ENCODE measurements at places on chromosomes 3 and 15.

- no peak for DNase-seq
These were observed 195.9 kb downstream of the SLCO3A1 start for GRCh38 chr15:92049290-92049989.

- DNase-seq = no peak
These were observed 41.3 kb downstream of the CMTM7 start for GRCh38 chr3:32432711-32433530.

GRCh38 chr3:55480911-55481743 is 6.0 kb downstream of the WNT5A start:
- DNase-seq = no peak

DNA sequence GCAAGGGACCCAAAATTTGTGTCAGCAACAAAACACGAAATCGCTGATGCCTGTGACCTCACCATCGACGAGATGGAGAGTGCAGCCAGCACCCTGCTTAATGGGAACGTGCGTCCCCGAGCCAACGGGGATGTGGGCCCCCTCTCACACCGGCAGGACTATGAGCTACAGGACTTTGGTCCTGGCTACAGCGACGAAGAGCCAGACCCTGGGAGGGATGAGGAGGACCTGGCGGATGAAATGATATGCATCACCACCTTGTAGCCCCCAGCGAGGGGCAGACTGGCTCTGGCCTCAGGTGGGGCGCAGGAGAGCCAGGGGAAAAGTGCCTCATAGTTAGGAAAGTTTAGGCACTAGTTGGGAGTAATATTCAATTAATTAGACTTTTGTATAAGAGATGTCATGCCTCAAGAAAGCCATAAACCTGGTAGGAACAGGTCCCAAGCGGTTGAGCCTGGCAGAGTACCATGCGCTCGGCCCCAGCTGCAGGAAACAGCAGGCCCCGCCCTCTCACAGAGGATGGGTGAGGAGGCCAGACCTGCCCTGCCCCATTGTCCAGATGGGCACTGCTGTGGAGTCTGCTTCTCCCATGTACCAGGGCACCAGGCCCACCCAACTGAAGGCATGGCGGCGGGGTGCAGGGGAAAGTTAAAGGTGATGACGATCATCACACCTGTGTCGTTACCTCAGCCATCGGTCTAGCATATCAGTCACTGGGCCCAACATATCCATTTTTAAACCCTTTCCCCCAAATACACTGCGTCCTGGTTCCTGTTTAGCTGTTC is 34.9 kb downstream of the CHDH start:
- no peak for DNase-seq

DNA sequence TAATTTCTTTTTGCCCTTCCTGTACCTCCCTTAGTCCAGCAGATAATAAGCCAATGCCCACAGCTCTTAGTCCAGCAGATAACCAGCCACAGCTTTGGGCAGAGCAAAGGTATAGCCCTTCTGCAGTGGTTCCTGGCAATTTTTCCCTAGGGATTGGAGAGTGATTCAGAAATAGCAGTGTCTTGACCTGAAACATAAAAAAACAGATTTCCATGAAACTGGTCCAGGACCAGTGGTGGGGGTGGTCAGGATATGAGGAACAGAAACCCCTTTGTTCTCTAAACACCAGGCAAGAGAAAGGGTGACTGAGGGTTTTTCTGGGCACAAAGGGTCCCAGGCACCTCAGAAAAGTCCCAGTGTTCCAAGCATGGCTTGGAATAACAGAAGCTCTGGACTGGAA is 103.4 kb downstream of the ARRDC4 start:
- DNase-seq = no peak
